SK-N-MC (cell line): ENCODE measurements at places on chromosomes 6 and 20.

DNA sequence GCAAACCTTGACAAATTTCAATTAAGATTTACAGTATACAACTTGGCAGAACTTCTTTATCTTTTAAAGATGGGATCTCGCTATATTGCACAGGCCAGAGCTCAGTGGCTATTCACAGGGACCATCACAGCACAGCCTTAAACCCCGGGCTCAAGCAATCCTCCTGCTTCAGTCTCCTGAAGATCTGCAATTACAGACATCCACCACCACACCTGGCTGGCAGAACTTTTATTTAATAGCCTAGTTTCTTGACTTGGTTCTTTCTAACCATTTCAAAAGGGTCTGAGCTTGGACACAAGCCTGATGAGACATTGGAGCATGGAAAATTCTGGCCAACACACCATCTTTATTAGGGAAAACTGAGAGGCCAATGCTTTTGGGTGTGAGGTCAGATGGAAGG, 151.6 kb upstream of the KCNG1 start:
- no peak for DNase-seq

DNA sequence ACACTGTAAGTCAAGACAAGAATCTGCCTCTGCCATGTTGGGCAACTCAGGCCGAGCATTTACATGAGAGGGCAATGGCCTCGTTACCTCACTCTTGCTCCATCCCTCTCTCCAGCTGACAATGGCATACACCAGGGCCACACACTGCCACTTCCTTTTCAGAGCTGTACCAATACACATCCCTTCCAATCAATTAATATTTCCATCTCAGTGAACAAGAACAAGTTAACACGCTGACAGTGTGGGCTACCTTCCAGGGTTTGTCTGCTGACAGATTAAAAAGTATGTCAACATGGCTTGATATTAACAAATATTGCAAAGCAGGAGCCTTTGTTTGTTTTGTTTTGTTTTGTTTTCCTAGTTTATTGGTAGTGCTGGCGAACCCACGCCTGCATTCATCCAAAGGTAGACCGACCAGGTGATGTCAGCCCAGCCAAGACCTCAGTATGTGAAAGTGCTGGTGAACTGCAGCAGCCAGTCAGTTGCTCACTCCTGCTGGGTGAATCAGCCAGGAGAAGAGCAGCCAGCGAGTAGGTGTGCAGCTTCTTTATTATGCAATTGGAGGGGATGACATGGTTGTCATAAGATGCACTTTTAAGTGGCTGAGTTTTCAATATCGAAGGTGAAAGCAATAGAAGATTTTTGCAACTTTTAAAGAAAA, 487.3 kb upstream of the JARID2 start:
- DNase-seq = no peak

DNA sequence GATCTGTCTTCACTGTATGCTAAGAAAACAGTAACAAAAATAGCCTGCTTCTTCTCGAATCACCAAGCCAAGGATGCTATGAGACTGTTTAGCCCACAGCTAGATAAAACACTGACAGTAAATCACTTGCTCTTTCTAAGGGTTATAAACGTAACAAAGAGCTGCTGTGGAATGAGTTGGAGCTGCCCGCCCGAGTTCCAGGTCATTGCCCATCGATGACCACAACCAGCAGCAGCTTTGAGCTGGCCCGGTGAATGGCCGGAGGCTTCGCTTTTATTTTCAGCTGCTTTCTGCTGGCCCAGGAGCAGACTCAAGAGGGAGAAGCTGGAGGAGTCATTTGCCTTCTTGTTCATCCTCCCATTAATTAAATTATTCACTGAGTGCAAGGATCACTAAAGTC, 82.2 kb upstream of the CDH4 start:
- DNase-seq = no peak

- no peak for DNase-seq
These were observed 188.0 kb downstream of the ARHGAP18 start for GRCh38 chr6:129521946-129522345.

GRCh38 chr6:169850154-169850553, 98.7 kb downstream of the ERMARD start:
- no peak for DNase-seq

GRCh38 chr6:140441256-140441655, 1066.8 kb upstream of the CITED2 start:
- no peak for DNase-seq

GRCh38 chr6:52505726-52506409, 71.0 kb downstream of the TRAM2 start:
- DNase-seq = no peak

- no peak for DNase-seq
These were observed 230.3 kb downstream of the PKHD1 start for GRCh38 chr6:51857134-51857533.

DNA sequence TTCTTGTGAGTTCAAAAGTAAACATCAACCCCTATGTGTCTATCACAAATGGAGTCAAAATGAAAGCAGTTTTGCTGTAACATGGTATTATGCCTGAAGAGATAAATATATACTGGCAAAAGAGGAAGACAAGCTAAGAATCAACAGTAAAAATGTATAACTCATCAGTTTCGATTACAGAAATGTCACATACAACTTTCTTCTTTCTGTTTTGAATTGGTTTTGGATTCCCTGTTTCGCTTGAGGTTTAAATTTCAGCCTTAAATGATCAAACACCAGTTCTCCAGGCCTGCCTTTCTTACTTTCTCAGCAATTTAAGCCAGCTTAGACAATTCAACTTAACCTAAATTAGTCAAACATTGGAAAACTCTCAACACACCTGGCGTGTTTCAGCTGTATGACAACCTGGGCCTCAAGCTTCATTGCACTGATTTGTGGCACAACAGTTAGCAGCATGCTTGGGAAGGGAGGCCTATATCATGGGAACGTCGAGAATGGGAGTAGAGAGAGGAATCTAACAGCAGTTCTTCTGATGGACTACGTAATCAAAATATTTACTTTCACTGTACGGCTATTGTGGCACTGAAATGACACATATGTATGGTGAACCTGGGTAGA, 51.9 kb upstream of the MARCKS start:
- DNase-seq = no peak

DNA sequence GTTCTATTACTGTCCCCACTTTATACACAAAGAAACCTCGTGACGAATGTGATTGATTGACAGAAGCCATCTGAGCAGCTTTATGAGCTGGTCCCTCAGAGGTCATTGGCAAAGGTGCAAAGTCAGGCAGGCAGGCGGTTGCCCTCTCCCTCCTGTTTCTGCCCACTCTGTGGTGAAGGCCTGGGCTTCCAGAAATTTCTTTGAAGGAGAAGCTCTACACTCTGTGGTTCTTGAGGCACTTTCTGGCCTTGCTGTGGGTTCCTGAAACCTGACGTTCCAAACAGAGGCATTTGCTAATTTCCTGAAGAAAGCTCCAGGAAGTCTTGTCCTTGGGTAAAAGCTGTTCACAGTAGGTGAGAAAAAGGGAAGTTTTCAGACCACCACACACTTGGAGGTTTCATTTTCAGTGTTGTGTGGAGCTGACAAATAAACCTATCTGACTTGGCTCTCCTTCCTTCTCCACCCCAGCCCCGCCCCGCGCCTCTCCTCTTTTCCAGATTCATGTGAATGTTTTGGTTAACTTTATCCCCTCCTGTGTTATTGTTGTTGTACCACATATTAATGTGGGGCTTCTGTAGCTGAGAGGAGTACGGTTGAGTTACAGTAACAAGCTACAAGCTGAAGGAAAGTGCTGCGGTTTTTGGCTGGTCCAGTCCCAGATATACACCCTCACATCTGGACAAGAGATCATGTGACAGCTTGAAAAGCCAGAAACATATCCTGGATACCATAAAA, 274.1 kb downstream of the CLIC5 start:
- DNase-seq = no peak

- DNase-seq = no peak
These were observed 34.8 kb upstream of the PLCB1 start for GRCh38 chr20:8097307-8097706.

GRCh38 chr6:21907291-21907690, 313.7 kb downstream of the SOX4 start:
- DNase-seq = no peak

DNA sequence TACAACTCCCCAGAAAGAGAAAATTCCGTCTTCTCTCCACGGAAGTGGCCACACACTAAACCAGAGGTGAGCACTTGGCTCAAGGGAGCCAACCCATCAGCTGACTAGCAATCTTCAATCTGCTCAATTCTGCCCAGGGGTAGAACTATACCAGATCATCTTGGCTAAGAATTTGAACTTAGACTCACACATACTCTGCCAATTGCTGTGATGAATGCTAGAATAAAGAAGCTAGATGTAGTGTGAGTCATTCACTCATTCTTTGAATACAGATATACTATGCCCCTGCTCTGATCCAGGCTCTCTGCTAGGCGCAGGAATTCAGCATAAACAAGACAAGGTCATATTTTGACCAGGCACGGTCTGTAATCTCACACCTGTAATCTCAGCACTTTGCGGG, 147.9 kb upstream of the SHLD1 start:
- DNase-seq = no peak

GRCh38 chr6:75849329-75850025, 100.4 kb downstream of the MYO6 start:
- no peak for DNase-seq

- DNase-seq = no peak
These were observed 29.7 kb downstream of the DOP1A start for GRCh38 chr6:83097204-83097603.

GRCh38 chr20:50724851-50725723, 6.3 kb upstream of the PARD6B start:
- no peak for DNase-seq

DNA sequence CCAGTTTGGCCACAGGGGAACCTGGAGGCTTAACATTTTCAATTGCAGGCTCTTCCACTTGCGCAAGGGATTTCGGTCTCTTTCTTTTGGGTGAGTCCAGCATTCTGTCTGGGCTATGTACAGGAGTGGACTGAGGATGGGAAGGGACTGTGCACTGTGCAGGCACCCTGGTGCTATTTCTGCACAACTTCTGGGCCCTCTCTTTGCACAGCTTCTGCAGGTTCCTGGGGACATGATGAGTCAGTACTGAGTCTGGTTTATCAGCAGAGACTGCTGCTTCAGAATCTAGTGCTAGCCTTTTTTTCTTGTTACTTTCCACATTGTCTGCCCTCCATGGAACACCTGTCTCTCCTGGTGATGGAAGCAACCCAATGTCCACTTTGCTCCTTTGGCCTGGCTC, 78.5 kb upstream of the ASF1A start:
- no peak for DNase-seq

DNA sequence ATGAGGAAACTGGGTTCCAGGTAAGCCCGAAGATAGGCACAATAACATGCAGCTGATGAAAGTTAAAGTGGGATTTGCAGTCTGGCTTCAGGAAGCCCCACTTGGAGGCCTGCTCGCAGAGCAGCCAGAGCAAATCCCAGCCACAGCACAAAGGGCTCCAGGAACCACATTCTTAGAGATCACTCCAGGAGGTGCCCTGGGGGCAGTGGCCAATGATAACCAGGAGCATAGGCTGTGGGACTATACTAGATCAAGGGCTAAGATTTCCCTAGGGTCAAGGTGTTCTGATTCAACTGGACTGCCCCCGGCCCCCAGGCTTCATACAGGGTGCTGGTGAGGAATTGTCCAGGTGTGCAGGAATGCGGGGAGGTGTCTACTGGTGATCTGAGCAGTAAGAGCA, 133.9 kb upstream of the PTPRT start:
- no peak for DNase-seq

DNA sequence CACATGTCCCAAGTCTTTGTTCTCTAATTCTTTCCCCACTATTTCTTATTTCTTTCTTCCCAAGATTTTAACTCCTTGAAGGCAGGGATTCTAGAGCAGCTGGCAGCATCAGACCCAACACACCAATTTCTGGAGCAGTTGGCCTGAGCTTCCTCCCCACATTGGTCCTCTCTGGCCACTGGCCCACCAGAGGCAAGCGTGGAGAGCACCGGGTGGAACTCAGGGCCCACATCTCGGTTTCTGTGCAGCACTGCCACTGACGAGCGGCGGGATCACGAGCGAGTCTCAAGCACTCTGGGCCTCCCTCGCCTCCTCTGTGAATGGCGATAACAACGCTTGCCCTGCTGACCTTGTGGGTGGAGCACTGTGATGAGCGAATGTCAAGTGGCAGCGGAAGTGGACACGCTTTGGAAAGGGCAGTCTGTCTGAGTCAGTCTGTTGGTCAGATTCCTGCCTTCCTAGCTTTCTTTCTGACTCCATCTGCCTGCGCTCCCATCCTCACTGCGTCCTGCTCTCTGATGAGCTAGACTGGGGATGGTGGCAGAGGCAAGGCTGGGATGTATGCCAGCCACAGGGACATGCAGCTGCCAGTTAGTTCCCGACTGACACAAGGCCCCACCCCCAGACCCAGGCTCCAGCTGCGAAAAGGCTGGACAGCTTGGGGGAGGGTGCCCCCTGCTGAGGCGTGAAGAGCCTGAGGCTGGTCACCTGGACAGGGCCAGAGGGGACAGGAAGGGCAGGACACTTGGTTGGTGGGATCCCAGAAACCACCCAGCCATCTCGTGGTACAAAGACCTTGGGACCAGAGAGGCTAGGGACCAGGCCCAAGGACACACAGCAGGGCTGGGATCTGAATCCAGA, 4.5 kb upstream of the SPDEF start:
- no peak for DNase-seq

- DNase-seq = no peak
These were observed 111.3 kb downstream of the SIM1 start for GRCh38 chr6:100353276-100354015.

- no peak for DNase-seq
These were observed 130.2 kb upstream of the CEP162 start for GRCh38 chr6:84357631-84358030.

DNA sequence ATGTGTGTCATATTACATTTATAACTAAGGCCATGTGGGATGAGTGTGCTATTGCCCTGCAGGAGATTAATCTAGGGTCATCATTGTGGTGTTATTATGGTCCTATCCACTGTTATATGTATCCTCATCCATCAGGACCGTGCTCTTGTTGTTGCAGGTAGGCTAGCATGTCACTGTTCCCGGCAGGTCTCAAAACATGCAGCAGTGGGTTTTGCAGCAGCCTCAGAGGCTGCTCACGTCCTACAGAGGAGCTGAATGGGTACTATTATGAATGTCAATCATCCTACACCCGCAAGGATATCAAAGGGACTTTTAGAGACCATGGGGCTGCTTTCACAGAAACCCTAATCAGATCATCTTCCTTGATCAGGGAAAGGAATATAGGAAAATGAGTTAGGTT, 318.2 kb downstream of the SAMD5 start:
- DNase-seq = no peak

DNA sequence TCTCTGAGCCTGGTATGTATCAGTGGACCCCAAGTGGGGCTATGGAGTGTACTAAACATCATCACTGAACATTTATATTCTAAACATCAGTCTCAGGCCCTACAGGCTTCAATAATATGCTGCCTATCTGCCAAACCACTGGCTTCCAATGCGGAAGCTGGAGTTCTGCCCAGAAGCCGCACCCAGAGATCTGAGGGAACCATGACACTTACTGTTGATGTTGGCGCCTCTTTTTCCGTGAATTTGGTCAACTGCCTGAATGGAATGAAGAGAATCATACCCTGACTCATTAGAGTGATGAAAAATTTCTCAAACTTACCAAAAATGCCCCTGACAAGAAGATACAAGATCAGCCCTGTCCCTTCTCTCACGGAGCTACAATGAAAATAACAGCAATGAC, 66.2 kb downstream of the SLC22A23 start:
- DNase-seq = no peak
